ENCODE measurements at places on chromosomes 6 and 20.
A peak's percentile ranks its signal among the peaks of the same experiment; 100 is the strongest.

DNA sequence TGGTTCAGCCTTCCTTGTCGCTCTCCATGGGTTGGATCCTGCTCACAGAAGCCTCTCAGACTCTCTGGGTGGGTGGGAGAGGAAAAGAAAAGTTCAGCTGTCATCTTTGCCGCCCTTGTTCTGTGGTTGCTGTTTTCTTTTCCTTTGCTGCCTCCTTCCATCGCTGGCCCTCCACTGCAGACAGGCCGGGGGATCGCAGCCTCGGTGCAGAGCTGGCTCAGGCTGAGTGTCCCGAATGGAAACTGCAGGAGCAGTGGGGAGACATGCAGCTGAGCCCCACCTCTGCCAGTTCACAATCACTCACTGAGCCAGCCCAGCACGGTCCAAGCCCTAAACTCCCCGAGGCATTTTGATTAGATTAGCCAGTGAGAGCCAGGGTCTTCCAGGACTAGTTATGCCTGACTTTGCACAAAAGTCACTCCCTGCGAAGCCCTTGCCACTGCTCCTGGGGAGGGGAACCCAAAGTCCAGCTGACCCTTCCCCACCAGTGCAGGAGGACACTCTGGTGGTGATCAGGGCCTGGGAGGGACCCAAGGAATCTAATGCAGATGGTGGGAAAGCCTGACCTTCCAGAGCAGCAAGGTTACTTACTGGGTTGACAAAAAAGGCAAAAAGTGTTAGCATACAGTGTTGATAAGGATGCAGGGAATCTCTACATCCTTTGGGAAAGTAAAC lies 14.0 kb downstream of the NRN1 start:
- DNase-seq: no peak

GRCh38 chr6:14533446-14533845 lies 415.9 kb downstream of the CD83 start:
- no peak for DNase-seq

GRCh38 chr6:136201732-136202131 lies 48.4 kb downstream of the MTFR2 start:
- DNase-seq: no peak

GRCh38 chr20:31833130-31833930 lies 12.1 kb downstream of the FOXS1 start:
- peak; percentile 46 for DNase-seq

DNA sequence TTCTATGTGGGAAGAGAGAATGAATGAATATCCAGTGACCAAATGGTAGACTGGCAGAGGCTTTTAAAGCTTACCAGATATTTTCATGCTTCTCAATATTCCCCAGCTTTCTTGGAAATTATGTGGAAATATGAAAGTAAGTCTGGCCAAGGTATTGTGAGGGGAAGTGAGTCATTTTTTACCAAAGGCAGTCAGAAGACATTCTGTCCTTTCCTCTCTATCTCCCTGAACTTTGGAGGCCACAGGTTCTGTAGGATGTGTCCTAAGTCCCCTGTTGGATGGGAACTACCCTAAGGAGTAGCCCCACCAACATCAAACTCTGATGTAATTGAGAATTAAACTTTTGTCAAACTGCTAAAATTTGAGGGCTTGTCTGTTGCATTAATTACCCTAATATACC lies 593.8 kb upstream of the NRSN1 start:
- DNase-seq: no peak

- peak; percentile 57 for DNase-seq
These were observed 66.1 kb downstream of the TRMT11 start for GRCh38 chr6:126052485-126052884.

- no peak for DNase-seq
These were observed 509.9 kb upstream of the ID4 start for GRCh38 chr6:19327241-19327640.

DNA sequence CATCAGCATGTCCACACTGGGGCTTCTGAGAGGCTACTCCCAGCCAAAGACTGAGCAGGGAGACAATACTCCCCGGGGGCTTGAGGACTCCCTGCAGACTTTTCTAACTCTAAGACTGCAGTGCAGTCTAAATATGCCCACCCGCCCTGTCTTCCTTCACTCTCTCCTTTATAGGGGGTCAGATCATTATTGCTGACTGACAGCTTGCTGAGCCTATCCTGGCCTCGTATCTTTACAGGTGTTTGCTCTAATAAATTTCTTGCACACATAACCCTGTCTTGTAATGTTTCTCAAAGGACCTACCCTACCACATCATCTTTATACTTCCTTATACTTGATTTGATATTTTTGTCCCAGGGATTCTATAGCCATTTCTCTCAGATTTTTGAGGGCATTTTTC lies 39.4 kb upstream of the MOCS1 start:
- no peak for DNase-seq
